Common myeloid progenitor, CD34-positive (primary cell): ENCODE measurements at places on chromosomes 2 and 18.

DNA sequence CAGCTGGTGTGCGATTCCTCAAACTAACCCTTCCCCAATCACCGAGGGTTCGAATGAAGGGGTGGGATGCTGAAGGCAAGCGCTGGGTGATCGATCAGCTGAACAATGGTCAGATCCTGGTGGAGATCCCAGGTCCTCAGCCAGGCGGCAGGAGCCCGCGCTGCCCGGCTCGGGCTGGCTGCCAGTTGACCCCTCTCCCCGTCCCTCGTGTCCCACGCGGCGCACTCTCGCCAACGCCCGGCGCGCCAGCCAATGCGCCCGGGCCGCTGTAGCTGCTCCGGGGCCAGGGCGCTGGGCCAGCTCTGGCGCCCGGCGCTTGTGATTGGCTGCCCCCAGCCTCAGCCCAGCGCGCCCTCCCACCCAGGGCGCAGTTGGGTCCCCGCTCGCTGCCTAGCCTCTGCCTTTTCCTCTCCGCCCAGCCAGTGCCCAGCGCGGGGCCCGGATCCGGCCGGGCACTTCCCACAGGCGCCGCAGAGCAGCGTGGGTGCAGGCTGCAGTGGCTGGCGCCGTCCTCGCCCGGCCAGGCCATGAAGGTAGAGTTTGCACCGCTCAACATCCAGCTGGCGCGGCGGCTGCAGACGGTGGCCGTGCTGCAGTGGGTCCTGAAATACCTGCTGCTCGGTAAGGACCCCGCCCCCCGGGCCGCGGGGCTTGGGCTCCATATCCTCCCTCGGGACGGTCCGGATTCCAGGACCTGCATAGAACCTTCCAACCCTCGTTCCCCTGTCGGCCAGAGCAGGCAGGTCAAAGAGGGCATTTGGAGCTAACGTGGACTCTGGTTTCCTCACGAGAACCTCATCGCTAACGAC is at the start of gene MOGAT1:
TSS of gene MOGAT1 (plus strand) at position 400 of the 809 bp plus-strand sequence. CDS start at position 528, 128 bp downstream.
- peak; percentile 50 for DNase-seq

DNA sequence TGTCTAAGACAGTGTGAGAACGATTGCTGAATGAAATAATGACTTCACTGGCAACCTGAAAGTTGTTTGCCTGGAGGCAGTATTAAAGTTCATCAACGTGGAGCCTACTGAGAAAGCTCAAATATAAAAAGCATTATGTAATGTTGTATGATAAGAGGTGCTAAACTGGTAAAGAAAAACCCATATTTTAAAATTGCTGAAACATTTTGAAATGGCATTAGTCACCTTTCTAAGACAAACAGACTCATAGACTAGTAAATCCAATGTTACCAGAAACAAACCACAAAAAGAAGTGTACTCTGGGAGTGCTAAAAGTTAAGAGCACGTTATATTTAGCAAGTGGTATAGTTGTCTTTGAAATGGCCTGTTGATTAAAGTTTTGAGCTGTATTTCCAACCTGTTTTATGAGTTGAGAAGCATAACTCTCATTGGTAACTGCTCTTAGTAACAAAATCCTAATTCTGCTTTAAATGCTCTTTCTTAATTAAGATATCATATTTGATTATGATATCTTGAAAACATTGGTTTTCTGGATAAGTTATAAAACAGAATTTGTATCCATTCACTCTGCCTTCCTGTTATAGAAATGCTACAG is 62.7 kb downstream of the CYP1B1 start:
- no peak for DNase-seq

DNA sequence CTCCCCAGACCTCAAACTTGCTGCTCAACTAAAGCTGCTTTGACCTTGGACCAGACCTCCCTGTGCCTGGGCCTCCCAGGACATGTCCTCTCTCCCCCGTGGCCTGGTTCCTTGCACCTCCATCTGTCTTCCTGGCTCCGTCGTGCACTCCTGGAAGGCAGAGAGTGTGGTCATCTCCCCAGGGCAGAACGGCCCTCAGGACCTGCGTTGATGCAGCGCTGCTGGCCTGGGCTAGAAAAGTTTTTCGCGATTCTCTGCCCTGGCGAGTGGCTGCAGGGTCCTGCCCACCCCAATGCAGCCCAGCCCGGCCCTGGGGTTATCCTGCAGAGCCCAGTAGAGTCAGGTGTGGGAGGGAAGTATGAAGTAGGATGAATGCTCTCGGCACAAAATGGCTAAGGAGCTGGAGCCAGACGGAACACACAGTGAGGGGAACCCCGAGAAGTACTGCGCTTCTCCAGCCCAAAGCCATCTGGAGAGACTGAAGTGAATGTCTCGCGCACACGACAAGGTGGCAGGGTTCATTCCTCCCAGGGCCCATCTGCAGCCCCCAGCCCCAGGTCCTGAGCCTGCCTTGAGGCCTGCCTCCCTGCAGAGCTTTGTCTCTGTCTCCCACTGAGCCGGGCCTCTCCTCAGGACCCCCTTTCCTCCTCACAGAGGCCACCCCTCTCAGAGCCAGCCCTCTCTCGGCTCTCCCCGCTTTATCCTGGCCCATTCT is 41.7 kb downstream of the ATOH8 start:
- DNase-seq = no peak

GRCh38 chr2:200494048-200494447 is 15.8 kb downstream of the KCTD18 start:
- no peak for DNase-seq

- no peak for DNase-seq
Measured at GRCh38 chr2:130915595-130916437, 79.1 kb downstream of the ARHGEF4 start.

GRCh38 chr2:172072303-172072702 is 13.0 kb upstream of the DLX1 start:
- DNase-seq = no peak

- DNase-seq = no peak
Measured at GRCh38 chr2:44242904-44243303, 32.4 kb upstream of the SLC3A1 start.

DNA sequence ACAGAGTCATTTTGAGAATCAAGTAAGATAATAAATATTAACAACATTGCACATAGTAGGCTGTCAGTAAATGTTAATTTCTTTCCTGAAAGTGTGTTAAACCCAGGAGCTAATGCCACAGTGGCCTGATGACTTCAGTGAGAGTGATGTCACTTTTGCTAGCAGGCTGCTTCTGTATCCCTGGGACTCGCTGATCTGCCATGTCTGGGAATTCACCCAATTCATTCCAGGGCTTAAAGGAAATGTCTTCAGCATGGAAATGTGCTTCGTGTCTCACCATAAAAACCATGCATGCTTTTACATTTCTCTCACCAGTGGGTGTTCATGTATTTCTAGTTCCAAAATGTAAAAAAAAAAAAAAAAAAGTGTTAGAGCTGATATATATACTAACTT is 56.8 kb upstream of the MAPRE3 start:
- DNase-seq = no peak

GRCh38 chr2:181058378-181059269 is 78.2 kb downstream of the UBE2E3 start:
- DNase-seq = peak; percentile 76

- no peak for DNase-seq
Measured at GRCh38 chr18:50151926-50152325, 43.0 kb downstream of the MYO5B start.

- DNase-seq = no peak
Measured at GRCh38 chr2:80968450-80968849, 663.9 kb upstream of the LRRTM1 start.

DNA sequence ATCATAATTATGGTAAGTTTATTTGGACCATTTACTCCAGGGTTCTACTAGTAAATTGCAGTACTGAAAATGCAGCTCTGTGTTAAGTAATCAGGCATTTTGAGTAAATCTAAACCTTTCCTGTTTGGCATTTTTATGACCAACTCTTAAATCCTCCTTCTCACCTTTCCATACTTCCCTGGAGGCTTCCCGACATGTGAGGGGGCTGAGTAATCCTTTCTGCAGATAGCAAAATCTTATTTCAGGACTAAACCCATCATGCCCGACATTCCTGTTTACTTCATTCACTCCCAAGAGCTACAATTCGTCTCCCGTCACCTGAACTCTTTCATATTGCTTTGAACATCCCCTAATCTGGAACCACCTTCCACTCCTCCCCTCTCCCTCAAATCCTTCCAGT is 296.6 kb downstream of the IKZF2 start:
- no peak for DNase-seq

- no peak for DNase-seq
Measured at GRCh38 chr2:140641163-140641562, 1489.7 kb downstream of the LRP1B start.

GRCh38 chr2:166373951-166374350 is 1.8 kb downstream of the SCN9A start:
- peak; percentile 63 for DNase-seq

DNA sequence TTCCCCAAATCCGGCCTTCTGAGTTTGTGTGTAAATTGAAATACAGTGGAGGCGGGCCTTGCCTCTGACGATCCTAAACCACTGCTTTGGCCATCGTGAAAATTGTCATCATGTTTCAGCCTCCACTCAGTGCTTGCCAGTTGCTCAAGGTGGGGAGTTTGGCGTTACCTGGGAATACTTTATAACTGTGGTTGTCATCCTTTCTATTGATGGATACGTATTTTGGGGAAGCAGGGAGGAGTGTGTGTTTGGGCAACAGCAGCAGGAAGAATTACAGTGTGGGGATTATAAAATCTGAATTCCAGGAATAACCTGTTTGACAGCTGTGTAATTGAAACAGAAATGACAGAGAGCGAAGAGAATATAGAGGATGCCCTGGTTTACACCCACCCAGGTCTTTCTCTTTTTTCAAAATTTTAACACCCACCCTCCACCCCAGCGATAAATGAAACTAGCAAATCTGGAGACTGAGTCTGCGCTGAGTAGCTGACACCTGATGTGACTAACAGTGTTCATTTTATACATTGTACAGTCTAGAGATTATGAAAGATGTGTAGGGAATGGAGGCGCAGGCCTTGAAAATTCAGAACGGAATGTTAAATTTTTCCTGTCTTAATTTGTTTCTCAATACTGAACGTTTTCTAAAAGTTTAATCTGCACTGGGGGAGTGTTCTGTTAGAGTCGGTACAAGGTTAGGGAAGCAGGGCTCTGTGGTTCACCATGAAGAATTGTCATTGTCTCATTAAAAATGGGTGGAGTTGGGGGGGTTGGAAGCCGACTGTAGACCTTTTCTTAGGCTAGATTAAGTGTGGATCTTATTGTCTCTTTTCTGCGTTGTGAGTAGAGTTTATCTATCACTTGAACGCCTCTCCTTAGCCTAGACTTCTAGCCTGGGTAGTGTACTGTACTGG is 1.6 kb downstream of the MAP4K4 start:
- no peak for DNase-seq
